ENCODE measurements at places on chromosomes 5 and 9. TPM values are rescaled to one million over a fixed set of nuclear protein-coding genes. Genes with fewer than 3 reads are reported as not detected.

DNA sequence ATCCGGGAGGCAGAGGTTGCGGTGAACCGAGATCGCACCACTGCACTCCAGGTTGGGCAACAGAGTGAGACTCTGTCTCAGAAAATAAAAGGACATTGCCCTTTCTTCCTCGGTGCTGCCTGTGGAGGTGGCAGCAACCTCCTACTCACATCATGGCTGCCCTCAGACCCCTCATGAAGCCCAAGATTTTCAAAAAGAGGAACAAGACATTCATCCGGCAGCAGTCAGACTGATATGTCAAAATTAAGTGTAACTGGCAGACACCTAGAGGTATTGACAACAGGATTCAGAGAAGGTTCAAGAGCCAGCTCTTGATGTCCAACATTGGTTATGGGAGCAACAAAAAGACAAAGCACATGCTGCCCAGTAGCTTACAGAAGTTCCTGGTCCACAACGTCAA is 12.6 kb upstream of the PAX5 start:
- no peak for DNase-seq

GRCh38 chr5:177509991-177510566 is 453 bp upstream of the DOK3 start:
- DNase-seq: no peak

- DNase-seq: no peak
Observed at GRCh38 chr9:95264954-95265615, 52.4 kb downstream of the FANCC start.

DNA sequence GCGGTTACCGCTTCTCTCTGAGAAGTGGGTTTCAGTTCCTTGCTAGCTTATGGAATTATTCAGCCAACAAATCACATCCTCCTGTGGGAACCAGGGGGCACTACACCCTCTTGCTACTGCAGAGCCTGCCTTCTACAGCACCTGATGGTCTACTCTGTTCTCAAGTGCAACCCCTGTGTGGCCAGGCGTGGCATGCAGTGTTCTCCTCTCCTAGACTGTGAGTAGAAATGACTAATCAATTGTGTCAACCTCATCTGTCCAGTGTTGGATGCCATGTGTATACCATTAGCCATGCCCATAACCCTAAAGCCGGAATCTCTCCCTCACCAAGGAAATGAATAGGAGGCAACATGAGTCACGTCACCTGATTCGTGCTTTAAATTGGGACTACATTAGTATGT is 117.2 kb upstream of the LIFR start:
- DNase-seq: no peak

GRCh38 chr5:90326995-90327394 is 82.6 kb downstream of the CETN3 start:
- DNase-seq: no peak

IDNK gene
- total RNA-seq: 24.0 TPM

HTR1A gene
- not detected for total RNA-seq

- DNase-seq: peak; percentile 59
Observed at GRCh38 chr9:136943291-136944211, 987 bp downstream of the FBXW5 start.

DNA sequence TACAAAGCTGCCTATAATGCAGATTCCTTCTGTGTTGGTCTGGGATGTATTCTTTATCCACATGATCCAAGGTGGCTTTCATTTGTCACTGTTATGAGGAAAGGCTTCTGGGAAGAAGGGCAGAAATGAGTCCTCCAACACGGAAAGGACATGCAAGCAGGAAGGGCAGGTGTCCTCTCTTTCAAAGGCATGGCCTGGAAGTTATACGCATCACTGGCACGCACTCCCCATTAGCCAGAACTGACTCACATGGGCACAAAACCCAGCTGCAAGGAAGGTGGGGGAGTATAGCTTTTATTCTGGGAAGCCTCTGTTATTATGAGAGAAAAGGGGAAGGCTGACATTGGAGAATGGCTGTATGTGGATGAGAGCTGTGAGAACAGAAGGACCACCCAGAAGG is 141.3 kb upstream of the ZNF618 start:
- no peak for DNase-seq

- DNase-seq: no peak
Observed at GRCh38 chr5:58317009-58317408, 142.9 kb downstream of the PLK2 start.

DNA sequence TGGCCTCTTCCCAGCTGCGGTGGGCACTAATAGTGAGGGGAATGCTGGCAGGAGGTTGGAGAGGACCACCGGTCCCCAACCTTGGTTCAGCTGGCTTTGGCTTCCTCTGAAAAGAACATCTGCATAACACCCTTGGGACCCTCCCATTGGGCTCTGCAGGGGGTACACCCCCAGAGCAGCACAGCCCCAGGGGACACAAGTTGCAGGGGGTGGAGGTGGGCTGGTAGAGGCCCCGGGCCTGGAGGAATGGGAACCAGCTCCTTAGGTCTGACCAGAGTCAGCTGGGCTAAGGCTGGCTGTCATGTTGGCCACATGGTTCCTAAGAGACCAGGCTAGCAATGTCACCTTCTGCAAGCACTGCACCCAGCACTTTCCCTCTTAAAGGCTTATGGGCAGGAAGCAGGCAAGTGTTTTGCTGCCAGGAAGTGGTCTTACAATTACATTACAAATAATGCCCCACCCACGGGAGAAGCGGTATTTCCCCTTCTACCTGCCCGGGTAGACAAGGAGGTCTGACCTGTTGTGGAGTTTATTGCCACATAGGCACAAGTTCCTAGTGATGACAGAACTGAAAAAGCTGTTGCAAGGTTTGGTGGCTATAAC is 18.1 kb downstream of the GCNT4 start:
- DNase-seq: no peak

TMEFF1 gene
- not detected for total RNA-seq

- no peak for DNase-seq
Observed at GRCh38 chr9:16572005-16572734, 298.3 kb downstream of the BNC2 start.

TCOF1 gene
- total RNA-seq: 10.3 TPM

DNA sequence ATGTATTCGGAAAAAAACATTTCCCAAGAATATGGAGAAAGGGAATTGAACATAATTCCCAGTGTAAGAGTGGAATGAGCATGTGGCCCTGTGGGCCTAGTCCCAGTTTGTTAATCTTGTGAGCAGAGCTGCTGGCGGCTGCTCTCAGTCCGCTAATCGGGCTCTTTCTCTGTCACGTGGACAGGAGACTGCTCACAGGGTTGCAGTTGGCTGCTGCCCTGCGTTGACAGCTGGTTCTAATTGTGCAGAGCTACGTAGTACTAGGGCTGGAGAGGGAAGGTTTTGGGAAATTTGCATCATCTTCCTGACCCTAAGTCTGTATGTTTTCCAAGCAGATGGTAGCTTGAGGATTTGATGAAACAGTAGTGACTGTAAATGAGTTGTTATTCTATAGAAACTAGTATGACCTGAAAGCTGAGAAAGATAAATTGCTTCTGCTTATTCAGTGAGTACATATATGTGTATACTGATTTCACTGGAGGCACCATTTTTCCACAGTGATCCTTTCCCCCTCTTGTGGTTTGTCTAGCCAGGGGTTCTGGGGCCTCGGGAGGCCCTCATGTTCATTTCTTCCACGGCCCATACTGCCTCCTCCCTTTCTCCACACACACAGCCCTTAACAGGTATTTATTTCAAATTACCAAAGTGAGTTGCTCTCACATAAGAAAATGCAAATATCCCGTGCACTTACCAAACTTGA is 100.6 kb downstream of the ANGPTL2 start:
- DNase-seq: no peak

PCDHGA4 gene
- 0.50 TPM for total RNA-seq

SLC27A6 gene
- not detected for total RNA-seq

DNA sequence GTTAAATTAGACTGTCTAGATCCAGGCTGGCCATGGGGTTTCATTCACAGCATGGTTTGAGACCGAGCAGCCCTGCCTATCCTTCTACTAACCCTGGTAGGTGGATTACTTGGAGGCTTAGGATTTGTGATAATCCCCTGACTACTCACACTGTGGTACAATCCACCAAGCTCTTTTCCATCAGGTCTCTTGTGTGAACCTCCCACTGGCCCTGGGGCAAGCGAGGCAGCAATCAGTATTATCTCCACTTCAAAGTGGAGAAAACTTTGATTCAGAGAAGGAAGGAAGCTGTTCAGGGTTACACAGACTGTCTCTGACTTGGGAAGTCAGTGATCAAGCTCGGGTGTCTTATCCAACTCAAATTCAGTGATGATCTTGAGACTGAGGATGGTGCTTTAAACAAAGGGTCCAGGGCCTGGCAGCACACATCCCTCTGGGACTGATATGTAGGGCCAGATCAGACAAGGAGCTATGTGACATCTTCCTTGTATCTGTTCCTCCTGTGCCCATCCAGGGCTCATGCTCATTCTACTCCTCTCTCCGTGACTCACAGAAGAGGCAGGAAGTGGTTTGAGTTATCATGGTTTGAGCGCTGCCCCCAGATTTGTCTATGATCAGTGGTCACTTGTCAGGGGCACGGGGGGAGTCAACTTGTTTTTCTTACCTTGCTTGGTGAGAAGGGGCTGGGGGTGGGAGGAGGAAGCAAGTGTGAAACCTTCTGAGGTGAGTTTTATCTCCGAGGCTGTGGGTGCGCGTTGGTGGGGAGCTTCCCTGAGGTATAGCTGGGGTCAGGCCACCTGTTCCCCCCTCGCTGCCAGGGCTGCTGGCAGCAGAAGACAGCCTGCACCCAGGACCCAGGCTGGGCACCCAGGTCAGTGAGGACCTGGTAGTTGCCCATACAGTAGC is 48.6 kb downstream of the RGS3 start:
- DNase-seq: no peak

MLANA gene
- not detected for total RNA-seq

- DNase-seq: no peak
Observed at GRCh38 chr9:136328622-136329041, 1.3 kb downstream of the GPSM1 start.

MGAT4B gene
- 184 TPM for total RNA-seq
